ENCODE measurements at places on chromosomes 3 and 15.

DNA sequence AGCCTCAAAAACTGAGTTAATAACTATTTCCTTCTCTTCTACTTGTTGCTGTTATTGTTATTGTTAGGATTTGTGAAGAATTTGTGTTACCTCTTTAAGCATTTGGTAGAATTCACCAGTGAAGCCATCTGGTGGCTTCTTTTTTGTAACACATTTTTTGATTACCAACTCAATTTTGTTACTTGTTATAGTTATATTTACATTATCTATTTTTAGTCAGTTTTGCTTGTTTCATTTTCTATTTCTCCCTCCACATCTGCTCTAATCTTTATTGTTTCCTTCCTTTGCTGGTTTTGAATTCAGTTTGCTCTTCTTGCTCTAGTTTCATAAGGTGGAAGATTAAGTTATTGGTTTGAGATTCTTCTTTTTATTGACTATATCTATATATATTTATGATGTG lies 3.7 kb upstream of the SLC9C1 start:
- DNase-seq: no peak

- DNase-seq: no peak
Measured at GRCh38 chr3:125671461-125672243, 76.4 kb upstream of the OSBPL11 start.

DNA sequence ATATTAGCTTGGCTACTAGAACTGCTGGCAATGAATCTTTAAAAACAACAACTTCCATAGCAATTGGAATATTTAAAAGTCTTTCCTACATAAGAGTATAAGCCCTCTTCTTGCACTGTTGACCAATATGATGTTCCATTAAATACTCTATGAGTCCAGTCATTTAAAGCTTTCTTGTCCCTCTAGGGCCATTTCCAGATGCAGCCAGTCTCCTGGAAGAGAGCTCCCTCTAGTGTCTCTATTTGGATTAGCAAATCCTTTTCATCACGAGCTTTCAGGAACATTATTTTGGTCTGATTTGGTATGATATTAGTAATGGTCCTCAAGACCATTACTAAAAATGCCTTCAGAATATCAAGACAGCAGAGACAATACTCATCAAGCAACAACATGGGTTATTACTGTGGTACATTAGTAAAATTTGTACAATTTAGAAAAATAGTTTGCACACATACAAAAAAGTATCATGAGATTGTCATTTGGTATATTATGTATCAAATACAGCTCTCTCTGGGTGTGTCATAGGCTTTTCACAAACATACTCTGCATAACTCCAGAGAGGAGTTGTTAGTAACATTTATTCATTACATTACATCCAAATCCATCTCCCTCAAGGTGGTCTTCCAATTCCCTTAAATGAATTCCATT lies 101.3 kb downstream of the DPH6 start:
- peak; percentile 50 for DNase-seq

- no peak for DNase-seq
Measured at GRCh38 chr3:161291191-161291901, 70.2 kb downstream of the NMD3 start.

DNA sequence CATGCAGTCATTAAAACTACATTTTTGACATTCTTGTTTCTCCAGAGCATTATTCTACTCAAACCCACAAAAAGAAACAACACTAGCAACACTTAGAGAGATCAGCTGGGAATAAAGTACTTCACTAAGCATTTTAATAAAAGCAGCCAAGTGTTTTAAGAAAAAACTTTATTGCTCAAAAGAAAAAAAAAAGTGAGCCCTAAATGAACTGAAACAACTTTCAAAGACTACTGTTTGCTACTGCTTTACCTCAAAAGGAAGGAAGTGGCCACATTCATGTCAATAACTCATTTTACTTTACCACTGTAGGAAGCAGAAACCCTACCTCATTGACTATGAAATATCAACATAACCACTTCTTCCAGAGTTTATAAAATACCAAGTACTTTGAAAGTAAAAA lies 91.3 kb downstream of the UACA start:
- DNase-seq: no peak

DNA sequence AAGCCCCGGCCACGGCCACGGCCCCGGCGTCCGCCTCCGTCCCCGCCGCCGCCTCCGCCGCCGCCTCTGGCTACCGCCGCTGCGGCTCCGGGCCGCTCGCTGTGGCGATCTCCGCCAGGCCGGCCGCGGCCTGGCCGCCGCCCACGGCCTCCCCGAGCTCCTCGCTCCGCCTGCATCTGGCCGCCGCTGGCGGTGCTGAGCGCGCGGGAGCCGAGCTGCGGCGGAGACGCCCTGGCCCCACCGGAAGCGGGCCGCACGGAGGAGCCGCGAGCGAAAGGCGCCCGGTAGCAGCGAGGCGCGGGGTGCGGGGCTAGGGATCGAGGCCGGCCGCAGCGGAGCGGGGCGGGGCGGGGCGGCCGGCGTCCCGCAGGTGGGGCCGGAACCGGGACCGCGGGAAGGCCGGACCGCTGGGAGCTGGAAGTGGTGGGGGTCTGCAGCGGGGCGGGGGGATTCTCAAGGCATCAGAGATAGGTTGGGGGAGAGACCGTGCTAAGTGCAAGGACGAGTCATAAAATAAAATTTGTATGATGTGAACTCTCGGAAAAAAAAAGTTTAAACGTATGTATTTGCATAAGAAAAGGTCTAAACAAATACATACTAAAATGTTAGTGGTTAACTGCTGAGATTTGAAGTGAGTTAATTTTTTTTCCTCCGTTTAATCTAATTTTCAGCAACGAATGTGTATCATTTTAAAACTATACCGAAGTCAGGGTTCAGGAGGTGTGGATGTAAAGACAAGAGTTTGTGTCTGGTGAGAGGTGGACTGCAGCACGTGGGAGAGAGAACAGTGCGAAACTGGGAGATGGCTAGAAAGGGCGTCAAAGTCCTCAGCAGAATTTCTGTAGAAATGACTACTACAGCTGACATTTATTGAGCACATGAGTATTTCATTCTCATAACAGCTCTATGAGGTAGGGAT lies at the start of gene AVEN:
Gene AVEN, minus strand, starts transcription at position 334 of the 919 bp plus-strand sequence. Its CDS starts 158 bp downstream, at position 176.
- peak; percentile 78 for DNase-seq

GRCh38 chr3:99409961-99410360 lies 228.4 kb upstream of the COL8A1 start:
- DNase-seq: no peak

DNA sequence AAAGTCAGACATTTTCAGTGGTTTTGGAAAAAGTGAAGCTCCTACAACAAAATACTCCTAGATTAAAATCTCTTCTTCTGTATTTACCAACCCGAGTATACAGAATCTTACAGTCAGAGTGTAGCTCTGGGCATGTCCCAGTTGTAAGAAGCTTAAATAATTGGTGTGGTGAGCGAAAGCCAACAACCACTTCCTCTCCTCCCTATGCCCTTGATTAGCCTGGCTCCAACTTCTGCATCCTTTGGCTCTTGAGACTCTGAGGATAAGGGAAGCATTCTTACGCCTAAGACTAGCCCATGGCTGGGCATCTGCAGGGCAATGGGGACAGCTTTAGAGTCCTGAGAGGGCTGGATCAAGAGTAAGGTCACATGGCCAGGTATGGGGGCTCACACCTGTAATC lies 25.5 kb downstream of the RFT1 start:
- peak; percentile 54 for DNase-seq

DNA sequence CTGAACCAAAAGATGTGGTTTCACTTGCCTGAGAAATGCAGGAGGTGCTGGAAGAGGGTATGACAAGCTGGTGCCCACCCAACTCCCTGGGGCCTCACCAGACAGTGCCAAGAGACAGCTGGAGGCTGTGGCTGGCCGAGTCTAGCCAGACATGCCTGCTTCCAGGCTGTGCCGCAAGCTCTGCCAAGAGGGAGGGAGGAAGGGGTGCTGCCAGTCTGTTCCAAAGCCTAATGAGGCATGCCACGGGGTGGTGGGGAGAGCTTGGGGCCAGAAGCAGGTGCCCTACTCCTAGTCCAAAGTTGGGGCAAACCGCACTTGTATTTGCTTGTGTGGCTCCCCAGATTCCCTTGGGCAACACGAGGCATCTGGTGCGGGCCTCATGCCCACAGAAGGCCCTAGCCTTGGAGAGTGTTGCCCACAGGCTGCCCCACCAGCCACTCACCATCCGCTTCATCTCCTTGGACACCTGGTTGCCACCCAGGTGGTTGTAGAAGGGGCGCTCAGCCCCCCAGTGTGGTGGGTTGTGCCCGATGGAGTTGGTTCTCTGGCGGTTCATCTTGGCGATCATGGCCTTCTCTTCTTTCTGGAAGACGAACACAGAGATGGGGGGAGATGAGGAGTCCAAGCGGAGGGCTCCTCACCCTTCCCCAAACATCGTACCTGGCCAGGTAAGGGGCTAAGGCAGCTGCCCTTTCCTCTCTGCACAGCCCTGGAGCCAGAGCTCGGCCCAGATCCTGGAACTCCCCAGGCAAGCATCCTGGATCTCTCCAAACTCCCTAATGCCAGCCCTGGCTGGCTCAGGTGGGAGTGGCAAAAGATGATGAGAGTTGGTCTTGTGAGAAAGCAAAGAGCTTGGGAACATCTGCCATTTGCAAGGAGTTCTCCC lies 123.4 kb downstream of the SEC22A start:
- no peak for DNase-seq

DNA sequence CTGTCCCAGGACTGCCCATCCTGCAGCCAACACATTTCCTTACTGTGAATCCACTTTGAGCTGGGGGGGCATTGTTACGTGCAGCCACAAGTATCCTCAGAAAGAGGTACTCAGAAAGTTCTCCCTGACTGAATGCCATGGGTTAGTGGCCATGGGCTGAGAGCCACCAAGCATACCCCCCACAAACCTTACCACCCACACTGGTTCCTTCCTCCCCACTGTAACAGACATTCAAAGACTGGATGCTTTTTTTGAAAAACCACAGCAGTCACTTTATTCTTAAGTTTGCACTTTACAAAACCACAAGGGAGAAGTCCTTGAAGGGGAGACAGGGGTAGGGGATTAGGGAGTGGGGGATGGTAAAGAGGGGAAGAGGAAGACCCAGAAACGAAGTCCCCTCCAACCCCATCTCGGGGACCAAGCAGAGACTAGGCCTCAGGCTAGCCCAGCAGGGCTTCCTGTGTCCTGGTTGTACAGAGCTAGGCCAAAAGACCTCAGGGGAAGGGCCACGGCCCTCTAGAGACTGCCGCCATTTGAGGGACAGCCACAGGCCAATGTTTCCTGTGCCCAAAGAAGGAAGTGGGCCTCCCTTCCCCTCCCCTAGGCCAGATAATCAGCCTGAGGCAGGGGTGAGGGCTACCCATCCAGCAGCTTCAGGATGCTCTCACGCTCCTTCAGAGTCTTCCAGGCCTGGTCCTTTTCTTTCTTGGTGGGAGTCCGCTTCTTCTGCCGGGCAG lies 10.1 kb upstream of the CAMK1 start:
- DNase-seq: peak; percentile 31

- DNase-seq: no peak
Measured at GRCh38 chr3:67863869-67864268, 209.5 kb upstream of the SUCLG2 start.

GRCh38 chr15:86661580-86661979 lies 581.9 kb downstream of the AGBL1 start:
- no peak for DNase-seq

DNA sequence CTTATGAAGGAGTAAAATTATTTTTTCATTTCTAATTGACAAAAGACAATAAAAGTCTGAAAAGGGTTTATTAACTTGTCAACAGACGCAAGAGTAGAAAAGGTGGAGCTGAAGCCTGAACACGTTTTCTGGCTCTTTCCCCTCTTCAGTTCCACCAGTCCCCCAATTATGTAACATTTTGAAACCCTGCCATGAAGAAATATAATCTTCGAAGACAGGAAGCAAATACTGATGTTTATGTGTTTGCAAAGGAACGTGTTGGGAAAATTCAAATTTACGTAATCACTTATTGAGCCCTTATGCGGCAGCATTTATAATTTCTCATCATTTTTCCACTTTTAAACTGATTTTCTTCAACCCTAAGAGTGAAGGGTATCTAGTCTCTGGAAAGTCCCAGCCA lies 767 bp downstream of the AP3S2 start:
- no peak for DNase-seq

- DNase-seq: peak; percentile 32
Measured at GRCh38 chr3:156818890-156819289, 7.3 kb upstream of the LEKR1 start.

DNA sequence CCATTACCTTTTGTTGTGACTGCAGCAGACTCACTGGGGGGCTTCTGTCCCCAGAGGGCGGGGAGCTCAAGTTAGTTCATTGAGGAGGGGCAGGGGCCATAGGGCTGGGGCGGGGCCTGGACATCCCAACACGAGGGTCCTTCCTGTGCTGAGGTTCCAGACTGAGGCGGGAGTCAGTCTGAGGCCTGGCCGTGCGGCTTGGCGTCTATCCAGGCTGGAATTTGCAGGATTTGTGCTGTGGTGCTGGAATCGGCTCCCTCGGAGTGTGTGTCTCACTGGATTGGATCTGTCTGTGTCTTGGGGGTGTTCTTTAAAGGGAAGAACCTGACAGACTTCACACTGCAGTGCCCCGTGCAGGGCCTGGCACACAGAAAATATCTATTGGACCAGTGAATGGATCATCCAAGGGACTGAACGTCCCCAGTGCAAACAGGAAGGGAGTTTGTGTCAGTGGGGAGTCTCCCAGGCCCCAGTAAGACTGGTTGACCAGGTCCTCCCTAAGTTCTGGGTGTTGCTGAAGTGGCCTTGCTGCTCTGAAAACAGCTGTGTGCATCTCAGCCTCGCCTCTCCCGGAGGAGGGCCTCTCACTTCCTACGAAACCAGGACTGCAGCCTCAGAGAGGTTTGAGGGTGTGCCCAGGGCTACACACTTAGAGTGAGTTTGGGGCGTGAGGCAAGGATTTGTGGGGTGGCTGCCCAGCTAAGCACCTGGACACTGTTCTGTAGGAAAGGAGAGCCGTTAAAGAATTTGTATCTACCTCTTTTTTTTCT lies 26.1 kb downstream of the GOLGA6L2 start:
- DNase-seq: no peak

DNA sequence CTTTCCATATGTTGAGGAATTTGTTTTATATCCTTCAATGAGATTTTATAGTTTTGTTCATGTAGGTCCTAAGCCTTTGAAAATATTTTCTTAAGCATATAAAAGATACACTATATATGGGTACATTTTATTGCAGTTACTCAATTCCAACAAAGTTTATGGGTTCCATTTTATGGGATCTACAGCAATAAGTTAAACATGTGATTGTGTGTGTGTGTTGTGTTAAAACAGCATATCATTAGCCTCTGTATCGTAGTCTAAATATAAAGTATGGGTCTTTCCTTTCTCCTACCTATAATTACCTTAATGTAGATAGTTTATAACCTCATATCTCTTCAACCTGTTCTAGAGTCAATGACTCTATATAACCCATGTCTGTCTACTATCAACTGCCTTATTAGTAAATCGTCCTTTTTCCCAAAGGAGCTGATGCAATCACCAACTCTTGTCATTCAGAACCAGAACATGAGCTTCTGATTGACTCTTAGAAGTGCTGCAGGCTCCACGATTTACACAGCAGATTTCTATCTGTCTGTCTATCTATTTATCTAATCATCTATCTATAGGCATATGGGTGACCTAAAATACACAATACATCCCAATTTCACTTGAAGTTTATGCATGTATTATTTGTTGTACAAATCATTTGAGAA lies 512.6 kb upstream of the CBLB start:
- no peak for DNase-seq

GRCh38 chr3:51393564-51393963 lies 2.5 kb downstream of the RBM15B start:
- DNase-seq: no peak

GRCh38 chr3:13838421-13838820 lies 41.5 kb downstream of the WNT7A start:
- no peak for DNase-seq

All from CD4-positive, CD25-positive, alpha-beta regulatory T cell (primary cell).